ENCODE measurements at places on chromosomes 4 and X.

DNA sequence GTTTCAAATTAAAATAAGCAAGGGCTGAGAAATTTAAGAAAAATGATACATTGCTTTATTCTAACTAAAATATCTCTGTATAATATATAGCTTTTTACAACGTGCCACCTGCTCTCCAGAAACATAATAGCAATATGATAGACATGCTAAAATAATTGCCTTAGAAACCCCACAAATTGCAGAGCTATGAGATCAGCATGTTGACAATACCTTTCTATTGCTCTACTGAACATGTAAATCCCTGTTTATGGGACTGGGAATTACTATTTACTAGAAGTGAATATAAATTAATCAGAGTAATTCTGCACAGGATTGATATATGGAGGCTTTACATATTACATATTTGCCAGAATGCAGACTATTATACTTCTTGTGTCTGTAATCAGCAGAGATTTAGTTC lies 1831.1 kb upstream of the IGFBP7 start:
- DNase-seq, result no peak

GRCh38 chrX:17067534-17067933 lies 121.1 kb downstream of the REPS2 start:
- no peak for DNase-seq

DNA sequence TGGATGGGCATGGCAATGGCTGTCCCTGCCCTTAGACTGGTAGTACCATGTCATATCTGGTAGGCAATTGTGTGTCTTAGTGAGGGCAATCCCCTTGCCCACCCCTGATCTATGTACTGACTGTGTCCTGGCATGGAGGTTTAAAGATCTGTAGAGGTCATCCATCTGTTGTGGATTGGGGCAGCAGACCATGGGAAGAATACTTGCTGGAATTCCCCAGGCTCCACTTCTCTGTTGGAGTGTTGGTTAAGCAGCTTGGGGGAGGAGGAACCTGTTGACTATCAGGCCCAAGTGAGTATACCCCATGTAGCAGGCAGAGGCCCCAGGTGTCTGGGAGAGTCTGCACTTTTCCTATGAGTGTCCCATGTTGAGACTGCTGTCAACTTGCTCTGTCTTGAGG lies 246.7 kb upstream of the DIPK2B start:
- no peak for DNase-seq

- no peak for DNase-seq
Measured at GRCh38 chrX:154779261-154779660, 16.6 kb downstream of the DKC1 start.

DNA sequence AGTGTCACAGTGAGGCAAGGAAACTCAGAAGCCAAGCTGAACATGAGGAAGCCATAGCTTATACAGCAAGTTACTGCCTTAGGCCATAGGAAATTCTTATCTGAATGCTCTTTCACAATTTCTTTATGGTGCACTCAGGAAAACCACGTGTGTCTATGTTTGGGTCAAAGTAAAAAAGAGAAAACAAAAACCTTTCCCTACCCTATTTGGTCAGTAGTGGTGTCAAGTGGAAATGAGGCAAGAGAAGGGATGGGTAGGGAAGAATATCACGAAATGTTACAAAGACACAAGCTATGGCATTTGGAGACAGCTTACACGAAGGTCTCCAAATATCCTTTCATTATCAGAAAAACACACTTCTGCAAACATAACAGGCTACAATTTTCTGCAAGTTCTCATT lies 83.4 kb upstream of the INPP4B start:
- no peak for DNase-seq

DNA sequence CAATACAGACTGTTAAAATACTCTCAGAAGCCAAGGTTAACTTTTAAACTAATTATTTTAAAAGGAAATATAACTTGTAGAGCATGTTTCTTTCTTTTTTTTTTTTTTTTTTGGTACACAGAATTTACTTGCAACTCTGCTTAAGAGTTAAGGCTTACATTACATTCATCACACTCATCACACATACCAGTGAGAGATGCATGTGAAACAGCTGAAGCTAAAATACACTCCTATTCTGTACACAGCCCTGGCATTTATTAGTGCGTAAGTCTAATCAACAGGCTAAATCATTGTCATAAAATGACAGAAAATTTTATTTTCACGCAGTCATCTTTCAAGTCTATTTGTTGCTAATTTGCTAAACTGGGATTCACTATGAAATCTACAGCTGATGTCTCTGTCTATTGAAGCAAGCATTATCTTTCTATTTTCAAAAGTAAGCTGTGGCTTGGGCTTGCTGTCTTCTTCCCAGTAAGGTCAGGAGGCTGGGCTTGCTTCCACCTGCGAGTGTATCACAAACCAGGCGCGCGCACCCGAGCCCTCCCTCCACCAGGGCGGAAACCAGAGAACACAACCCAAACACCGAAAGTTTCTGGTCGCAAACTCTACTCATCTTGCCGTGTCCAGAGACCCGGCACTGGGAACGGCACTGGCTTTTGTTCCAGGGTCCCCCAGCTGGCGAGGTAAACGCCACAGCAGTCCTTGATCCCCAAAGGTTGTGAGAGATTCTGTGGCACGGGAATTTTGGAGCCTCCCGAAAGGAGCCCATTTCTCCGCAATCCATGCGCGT lies 3.9 kb downstream of the MAML3 start:
- DNase-seq, result peak; percentile 63

- no peak for DNase-seq
Measured at GRCh38 chrX:150293311-150294013, 69.7 kb upstream of the MAMLD1 start.

GRCh38 chr4:23337292-23337691 lies 552.6 kb downstream of the PPARGC1A start:
- no peak for DNase-seq

DNA sequence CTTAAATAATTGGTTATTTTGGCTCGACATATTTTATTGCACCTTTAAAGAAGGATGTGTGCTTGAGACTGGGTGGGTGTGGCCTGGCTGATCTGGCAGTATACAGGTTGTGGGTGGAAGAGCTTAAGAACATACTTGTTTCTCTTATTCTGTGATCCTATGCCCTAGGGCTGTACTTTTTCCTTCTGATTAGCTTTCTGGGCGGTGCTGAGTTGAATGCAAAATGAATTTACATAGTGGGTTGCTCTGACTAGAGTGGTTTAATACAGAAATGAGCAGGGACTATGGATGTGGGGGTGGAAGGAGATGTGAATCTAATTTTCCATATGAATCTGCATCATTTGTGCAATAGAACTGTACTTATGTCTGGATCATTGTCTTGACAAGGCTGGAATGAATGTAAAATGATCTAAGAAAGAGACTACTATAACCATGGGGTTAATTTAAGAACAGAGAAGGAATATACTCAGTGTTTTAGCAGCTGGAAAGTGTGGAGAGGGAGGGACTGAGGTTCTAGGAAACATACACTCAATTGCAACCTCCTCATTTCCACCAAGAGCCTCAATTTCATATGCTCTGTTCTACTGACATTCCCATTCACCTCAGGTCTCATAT lies 73.7 kb downstream of the RLIM start:
- DNase-seq, result no peak

DNA sequence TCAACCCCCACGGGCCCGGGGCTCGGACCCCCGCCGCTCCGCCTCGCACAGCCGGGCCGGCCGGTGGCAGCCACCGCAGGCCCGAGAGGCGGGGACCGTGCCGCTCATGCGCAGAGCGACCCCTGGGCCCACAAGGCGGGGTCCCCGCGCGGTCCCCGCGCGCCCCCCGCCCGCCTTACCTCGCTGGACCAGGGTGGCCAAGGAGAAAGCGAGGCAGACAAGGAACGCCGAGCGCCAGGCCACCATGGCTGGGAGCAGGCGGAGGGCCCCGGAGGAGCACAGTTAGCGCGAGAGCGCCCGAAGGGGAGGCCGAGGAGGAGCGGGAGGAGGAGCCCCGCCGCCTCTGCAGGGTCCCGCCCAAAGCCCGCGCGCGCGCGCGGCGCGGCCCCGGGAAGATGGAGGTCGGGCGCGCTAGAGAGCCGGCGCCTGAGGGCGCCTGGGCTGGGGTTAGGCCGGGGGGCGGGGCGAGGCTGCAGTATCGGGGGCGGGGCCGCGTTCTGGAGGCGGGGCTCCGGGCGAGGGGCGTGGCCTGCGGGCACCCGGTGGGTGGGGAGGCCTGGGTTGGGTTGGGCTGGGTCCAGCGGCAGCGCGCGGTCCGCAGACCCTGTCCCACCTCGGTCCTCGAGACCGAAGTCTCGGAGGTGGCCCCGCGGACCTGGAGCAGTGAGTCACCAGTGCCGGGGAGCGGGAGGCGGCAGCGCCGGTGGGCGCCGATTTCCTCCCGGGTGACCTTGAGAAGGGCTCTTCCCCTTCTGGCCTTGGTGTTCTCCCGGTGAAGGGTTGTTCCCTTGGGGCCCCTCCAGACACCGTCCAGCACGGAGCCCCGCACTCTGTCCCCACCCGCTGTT lies at the start of gene CD99L2:
Gene CD99L2, minus strand, starts transcription at position 326 of the 848 bp plus-strand sequence. Its CDS starts 80 bp downstream, at position 246.
- DNase-seq, result peak; percentile 83

- DNase-seq, result no peak
Measured at GRCh38 chr4:85761803-85762528, 287.0 kb downstream of the ARHGAP24 start.

DNA sequence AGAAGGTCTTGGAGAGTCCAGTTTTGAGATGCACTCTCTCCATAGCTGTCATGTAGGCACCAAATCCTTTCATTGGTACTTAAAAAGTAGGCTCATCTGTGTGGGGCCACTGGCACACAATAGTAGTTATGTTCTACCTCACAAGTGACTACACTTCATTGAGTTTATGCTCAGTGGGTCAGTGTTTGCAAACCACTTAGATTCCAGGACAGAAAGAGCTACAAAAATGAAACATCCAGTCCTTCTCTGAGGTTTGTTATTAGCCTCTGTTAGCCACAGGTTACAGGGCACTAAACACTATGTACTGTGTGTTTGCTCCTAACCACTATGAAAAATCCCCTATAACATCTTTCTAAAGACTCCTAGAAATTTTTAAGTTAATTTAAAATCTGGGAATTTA lies 13.8 kb downstream of the RAB28 start:
- DNase-seq, result no peak

GRCh38 chr4:116866106-116866505 lies 219.3 kb downstream of the TRAM1L1 start:
- DNase-seq, result no peak

- DNase-seq, result peak; percentile 64
Measured at GRCh38 chr4:151015459-151016347, 619 bp upstream of the LRBA start.

DNA sequence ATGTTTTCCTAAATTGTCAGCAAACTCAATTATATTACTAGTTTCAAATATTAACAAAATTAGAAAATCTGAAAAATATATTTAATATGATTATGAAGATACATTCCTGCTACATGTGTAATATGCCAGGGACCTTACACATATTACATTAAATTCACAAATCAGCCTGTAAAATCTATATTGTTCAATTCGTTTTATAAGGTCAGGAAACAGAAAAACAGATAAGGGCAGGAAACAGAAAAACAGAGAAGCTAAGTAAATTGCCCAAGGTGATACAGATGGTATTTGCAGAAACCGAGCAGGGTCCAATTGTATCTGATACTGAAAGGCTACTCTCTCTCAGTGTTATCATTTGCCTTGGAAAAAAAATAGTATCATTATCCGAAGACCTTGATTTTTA lies 739.0 kb downstream of the DMD start:
- DNase-seq, result no peak

DNA sequence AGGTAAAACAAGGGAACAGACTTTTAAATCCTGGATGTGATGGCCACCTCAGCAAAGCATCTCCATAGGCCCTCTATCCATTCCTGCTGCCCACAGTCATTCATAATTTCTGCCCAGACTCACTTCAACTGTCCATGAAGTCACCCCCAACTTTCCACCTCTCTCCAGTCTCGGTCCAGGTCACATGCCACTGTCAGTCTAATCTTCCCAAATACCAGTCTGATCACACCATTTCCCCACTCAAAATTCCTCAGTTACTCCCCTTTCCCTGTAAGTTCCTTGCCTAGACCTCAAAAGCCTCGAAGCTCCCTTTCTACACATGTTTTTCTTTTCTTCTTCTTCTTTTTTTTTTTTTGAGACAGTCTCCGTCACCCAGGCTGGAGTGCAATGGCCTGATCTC lies 51.2 kb upstream of the HOPX start:
- no peak for DNase-seq

- DNase-seq, result no peak
Measured at GRCh38 chr4:154366956-154367355, 124.6 kb downstream of the DCHS2 start.

GRCh38 chr4:5940470-5941203 lies 47.8 kb upstream of the CRMP1 start:
- no peak for DNase-seq

DNA sequence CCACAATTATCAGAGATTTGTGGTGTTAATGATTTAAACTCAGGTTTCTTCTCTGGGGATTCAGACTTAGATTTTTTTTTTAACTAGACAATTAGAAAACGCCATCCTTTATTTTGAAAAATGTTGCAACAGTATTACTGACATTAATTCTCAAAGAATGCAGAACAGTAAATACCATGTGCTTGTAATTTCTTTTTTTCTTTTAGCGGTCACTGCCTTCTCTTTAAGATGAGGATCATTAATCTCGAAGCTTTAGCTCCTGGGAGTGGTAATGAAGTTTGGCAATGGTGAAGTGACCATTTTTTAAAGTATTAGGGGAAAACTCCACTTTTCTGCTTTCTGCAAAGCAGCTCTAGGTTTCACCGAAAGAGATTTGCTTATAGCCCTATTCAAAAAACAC lies 164.0 kb upstream of the MBNL3 start:
- DNase-seq, result no peak

- no peak for DNase-seq
Measured at GRCh38 chrX:22800360-22800759, 199.4 kb upstream of the DDX53 start.

DNA sequence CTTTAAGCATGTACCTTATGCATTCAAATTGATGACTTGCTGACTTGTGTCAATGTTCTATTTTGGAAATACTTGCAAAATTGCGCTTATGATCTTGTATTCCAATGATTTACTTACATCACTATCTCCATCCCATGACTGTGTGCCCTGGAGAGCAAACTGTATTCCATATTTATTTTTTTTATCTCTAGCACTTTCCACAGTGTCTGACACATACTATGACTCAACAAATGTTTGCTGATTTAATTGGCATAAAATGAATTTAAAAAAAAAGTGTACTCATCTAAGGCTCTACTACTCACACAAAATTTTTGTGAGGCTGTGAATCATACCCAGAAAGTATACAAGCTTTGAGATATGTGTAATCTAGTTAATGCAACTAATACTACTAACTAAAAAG lies 1066.8 kb upstream of the ADGRL3 start:
- DNase-seq, result no peak

DNA sequence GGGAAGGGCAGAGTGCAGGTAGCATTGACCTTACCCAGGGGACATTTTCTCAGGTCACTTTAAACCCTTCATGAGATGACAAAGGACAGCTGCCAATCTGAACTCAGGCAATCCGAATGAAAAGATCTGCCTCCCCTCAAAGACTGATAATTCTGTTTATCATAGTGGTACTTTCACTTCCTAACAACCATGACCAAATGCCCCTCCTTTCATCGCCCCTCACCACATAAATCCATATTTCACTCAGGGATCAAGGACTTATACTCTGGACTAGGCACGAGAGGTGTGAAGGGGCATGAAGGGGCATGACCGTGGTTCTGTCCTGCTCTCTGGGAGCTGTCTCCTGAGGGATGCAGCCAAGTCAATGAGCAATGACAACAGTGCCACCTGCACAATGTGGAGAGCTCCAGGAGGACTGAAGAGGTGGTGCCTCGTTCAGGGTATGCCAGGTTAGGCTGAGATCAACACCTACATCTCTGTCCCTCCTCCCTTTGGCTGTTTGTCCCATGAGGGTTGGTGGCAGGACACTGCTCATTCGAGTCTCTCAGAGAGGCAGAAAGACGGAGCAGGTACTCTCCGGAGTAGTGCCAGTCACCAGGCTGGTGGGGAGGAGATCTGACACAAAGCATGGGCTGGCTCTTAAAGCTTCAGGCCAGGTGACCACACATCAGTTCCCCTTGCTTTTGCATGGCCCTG lies 12.5 kb downstream of the HS3ST1 start:
- DNase-seq, result no peak

All from activated T-cell treated with anti-CD3 and anti-CD28 coated beads for 4 hours (primary cell).